Activated T-cell treated with anti-CD3 and anti-CD28 coated beads, Interleukin-2, amount 50 U/mL, for 1 hour (primary cell): ENCODE measurements at places on chromosomes 4 and X.
A peak's percentile ranks its signal among the peaks of the same experiment; 100 is the strongest.

DNA sequence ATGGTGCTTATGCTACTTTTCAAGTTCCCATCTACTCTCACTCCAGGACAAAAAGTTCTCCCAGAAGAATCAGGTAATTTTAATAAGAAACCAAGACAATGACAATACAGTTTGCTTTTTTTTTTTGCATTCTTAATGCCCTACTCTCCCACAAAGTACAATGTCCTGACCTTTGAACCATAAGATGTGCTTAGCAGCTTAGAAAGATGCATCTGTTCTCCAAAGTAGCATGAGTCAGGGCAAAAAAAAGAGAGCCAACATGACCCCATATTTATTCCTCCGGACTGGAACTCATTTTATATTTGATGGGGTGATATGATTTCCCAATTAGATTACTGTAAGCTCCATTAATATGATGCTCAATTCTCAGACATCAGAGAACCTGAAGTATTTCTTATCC lies 16.5 kb upstream of the PDCL2 start:
- DNase-seq: no peak

DNA sequence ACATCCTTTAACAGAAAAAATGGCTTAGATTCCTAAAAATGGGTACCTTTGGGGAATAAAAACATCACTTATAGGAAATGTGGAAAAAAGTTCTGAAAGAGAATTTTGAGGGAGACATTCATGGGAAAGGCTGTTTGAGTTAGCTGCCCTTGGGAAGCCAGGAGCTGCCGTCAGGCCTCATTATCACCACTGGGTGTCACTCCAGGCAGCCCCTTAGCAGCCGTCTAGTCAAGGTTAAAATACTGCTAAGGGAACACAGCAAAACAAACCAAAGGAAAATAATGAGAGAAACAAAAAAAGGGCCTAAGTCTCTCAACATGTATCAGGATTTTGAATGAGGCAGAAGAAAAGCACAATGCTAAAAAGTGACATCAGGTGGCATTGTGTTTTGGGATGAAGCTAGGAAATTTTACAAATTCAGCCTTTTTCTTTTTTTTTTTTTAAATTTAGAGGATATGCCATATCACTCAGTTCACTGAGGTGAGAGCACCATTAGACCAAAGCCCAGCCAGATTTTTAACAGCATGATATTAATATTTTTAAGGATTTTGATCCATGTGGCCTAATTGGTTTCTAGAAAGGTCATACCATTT lies 235.3 kb downstream of the GPAT3 start:
- no peak for DNase-seq

- no peak for DNase-seq
These were observed 87.4 kb downstream of the FAM9B start for GRCh38 chrX:8946563-8946962.

DNA sequence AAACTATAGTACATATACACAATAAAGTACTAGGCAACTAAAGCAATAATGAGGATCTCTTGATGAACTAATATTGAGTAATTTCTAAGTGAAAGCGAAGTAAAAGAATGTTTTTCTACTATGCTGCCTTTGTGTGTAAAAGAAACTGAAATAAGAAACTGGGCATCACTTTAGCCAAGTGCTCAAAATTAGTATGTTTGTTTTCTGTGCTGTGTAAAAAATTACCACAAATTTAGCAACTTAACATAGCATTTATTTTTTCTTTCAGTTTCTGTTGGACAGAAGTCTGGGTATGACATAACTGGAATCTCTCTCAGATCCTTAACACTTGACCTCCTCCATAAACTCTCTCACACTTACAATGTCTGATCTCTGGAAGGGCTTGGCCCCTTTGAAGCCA lies 687.1 kb upstream of the MAGEB2 start:
- no peak for DNase-seq

DNA sequence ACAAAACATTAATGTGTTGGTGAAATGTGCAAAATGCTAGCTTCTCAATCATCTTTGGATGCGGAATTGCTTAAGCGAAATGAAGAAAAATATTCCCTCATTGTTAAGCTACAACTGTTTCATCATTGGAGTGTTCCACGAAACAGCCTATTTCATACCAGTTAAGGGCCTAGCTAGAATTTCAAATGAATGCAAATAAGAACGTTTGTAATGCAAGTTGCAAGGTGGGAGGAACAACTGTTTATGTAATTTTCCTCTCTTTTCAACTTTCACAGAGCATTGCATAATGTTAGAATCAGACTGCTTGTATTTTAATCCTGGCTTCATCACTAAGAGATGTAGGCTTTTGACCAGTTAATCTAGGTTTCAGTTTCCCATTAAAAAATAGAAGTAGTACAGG lies 480.1 kb downstream of the IL1RAPL1 start:
- no peak for DNase-seq

DNA sequence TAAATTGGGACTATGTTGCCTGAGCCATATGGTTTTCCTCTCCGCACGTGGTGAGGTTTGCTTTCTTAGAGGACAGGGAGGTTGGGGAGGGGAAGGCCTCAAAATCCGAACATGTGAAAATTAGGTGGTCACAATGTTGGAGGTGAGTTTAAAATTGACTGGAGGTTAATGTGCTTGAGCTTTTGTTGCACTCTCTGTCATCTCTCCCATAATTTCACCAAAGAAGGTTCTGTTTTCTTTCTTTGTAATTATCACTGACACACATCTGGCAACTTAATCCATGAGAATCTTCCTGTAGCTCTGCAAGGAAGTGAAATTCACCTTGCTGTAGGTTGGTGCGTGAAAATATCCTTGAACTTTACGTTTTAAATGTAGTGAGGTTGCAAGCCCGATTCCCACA lies 225.5 kb downstream of the PDGFC start:
- DNase-seq: no peak

DNA sequence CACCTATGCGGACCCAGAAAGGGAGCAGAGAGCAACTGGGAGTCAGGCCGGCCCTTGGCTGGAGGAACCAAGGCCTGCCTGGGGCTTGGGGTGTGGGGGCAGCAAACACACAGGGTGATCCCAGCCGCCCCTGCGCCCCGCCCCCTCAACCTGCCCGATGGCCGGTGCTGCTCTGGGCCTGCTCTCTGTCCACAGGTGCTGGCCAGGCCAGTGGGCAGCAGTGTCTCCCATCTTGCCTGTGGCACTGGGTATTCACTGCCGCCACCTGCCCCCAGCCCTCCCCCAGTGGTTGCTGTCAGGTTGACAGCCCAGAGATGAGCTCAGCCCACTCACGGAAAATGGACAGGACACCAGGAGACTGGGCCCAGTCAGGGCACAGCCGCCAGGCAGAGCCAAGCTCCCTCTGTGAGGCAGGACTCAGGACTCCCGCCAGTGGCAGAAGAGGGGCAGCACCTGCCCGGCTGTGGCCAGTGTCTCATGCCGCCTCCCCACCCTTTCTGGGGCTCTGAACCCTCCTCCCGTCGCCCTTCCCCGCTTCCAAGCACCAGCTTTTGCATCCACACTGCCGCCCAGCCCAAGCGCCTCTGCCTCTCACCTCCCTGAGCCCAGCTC lies 4.7 kb downstream of the NKX1-1 start:
- peak; percentile 11 for DNase-seq

DNA sequence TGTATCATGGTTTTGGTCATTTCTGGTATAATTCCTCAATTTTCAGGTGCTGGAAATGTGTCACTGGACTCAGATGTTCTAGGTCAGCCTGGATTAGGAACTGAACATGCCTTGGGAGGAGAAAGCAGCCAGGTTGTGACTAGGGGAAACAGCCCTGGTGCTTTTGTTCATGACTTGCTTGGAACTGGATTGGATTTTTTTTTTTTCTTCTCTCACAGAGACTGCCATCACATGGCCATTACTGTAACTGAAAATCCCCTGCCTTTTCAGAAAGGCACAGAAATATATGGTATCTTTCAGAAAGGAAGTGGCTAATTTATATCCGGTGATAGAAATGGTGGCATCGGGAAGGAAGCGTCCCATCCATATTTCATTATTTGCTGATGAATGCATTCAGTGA lies 34.6 kb downstream of the SEPTIN11 start:
- no peak for DNase-seq

DNA sequence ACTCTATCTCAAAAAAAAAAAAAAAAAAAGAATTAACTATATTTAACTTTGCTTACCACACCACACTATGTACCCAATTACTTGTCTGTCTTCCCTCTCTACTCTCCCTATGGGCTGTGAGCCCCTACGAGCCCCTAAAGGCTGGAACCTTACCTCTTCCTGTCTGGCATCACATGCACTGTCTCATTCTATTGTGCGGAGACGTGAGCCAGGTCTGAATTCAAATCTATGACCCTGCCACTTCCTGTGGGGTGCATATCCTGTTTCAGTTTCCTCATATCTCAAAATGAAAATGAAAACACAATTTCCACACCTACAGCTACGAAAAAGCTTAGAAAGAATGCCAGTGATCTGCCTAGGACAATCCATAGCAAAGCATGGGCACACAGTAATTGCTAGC lies 42.9 kb upstream of the HS3ST1 start:
- peak; percentile 38 for DNase-seq

GRCh38 chrX:28120072-28120471 lies 138.8 kb upstream of the DCAF8L1 start:
- DNase-seq: no peak

DNA sequence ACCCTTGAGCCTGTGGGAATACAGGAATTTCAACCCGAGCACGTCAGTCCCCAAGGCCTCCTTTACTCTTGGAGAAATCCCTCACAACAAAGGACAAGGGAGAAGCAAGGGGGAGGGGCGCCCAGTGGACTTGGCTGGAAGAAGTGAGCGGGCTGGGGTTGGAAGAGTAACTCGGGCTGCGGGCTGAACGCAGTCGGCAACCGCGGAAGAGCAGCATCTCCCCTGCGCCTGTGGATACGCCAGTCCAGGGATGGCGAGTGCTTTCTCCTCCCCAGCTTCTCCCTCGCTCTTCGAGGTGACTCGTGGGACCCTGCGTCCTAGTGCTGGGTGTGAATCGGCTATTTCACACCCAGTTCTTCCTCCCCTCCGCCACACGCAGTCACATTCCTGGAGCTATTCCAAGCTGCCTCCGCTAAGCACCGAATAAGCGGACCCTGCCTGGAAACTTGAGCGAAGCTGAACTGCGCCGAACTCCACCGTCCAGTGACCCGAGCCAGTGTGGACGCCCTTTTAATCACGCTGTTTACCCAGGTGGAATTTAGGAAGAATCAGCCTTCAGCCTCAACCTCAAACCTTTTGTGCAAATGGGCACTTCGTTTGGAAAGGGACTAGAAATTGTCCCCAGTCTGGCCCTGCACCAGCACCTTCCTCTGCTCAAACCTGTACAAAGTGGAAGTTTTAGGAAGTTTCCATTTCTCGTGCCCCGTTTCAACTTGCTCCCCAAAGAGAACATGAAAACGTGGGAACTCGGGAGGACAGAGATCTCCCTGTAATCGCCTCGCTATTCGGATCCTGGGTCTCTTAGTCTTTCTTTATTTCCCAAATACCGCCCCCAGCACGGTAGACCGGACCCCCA lies 64.3 kb upstream of the WDR17 start:
- no peak for DNase-seq

DNA sequence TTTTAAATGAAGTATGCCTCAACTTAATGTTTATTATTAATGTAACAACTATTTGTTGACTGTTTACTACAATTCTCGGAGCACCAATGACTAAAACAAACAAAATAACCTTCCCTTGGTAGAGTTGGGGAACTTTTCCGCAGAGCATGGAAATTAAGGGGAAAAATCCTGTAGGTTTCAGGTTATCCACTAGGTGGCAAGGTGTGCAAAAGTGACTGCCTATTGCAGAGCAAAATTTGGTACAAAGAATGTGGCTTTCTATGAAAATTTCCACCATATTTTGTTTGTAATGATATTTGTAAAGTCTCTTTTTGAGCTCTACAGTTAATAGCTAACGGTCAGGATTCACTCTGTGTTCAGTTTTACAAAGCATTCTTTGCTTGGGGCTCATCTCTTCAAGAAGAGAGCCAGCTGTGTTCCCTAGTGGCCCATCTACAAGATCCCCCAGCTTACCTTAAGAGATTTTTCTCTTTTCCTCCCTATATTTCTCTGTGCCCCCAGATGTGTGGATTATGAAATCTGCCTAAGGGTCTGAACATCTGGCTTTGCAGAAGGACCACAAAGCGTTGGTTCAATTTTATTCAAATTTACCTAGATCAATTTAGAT lies 61.1 kb downstream of the FBXO8 start:
- DNase-seq: no peak

DNA sequence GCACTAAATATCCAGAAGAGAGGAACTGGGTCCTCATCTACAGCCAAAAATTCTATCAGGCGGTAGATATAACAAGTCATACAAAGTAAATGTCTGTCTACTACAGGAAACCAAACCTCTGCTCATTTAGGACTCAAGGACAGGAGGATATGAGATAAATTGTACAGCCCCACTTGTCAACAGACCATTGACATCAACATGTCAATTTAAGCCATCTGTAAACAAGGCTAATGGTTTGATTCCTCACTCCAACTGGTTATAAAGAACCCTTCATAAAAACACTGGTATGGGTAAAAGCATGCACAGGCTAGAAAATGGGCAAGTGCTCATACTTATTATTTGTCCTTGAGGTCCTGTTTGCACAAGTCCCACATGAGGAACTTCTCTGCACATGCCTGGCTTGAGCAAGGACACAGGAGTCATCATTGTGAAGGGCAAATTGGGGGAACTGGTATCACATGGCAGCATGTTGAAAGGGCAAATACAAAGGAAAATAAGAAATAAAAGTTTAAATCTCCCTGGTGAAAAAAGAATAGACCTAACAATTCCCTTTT lies 13.2 kb downstream of the RTL8B start:
- no peak for DNase-seq

- peak; percentile 39 for DNase-seq
These were observed 69.4 kb downstream of the HMGB2 start for GRCh38 chr4:173264684-173265185.

DNA sequence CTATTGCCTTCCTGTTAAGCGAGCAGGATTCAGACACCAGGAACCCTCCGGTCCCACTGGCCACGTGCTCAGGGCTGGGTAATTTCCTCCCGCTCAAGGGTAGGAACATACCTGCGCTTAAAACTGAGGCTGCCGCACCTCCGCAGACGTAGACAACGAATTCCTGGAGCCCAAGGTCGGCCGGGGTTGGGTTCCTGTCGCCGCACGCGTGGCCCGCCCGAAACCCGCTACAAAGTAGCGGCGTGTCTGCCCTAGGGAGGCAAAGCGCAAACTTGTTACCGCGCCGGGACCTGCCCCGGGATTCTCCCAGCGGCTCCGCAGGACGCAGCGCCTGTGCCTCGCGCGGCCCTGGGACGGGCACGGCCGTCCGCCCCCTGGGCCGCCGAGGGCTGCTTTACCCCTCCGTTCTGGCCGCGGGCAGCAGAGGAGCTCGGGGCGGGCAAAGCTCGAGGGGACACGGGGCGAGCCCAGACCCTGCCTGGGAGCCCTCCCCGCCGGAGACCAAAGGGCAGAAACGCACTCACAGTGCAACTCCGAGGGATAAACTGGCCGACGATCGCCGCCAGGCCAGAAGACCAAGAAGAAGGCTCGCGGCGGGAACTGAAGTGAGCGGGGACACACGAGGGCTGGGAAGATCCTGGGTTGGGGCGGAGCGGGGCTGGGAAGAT lies at the start of gene ERVMER34-1:
Gene ERVMER34-1 (minus strand): TSS at position 607 of the 668 bp plus-strand sequence. CDS start 5,905 bp downstream, outside the sequence.
- peak; percentile 23 for DNase-seq

GRCh38 chr4:88630756-88631155 lies 38.5 kb downstream of the HERC3 start:
- DNase-seq: no peak
